Hematopoietic multipotent progenitor cell treated with erythropoietin and hydrocortisone succinate and interleukin-3 and kit ligand, for 8 days (in vitro differentiated cells): ENCODE measurements at places on chromosomes 11 and 22.

- DNase-seq: peak; percentile 30
These were observed 706 bp downstream of the DCPS start for GRCh38 chr11:126304457-126305075.

DNA sequence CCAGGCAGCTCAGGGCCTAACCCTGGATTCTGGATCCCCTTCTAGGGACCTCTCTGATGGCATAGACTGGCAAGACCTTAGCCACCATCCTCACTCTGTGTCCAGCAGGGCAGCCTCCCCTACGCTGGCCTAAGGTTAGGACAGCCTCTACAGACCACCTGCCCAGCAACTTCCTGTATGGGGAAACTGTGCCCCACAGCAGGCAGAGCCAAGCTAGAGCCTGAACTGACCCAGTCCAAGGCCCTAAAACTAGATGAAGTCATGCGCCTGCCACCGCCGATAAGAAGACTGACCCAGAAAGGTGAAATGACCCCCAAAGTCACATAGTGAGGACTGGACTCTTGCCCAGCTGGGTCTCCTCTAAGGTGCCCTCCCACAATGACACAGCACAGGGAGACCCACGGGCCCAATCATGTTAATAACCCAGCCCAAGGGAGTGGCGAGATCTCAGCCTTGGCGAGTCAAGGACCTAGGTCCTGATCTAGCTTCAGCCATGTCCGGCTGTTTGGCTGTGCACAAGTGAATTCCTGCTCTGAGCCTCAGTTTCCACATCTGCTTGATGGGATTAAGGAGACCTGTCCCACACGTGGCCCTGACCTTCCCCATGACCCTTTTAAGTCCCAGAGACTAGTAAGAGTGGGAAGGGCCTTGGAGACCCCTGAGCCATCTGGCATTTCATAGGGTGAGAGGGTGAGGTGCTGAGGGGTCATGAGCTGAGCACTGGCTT, 17.6 kb downstream of the STARD10 start:
- no peak for DNase-seq

DNA sequence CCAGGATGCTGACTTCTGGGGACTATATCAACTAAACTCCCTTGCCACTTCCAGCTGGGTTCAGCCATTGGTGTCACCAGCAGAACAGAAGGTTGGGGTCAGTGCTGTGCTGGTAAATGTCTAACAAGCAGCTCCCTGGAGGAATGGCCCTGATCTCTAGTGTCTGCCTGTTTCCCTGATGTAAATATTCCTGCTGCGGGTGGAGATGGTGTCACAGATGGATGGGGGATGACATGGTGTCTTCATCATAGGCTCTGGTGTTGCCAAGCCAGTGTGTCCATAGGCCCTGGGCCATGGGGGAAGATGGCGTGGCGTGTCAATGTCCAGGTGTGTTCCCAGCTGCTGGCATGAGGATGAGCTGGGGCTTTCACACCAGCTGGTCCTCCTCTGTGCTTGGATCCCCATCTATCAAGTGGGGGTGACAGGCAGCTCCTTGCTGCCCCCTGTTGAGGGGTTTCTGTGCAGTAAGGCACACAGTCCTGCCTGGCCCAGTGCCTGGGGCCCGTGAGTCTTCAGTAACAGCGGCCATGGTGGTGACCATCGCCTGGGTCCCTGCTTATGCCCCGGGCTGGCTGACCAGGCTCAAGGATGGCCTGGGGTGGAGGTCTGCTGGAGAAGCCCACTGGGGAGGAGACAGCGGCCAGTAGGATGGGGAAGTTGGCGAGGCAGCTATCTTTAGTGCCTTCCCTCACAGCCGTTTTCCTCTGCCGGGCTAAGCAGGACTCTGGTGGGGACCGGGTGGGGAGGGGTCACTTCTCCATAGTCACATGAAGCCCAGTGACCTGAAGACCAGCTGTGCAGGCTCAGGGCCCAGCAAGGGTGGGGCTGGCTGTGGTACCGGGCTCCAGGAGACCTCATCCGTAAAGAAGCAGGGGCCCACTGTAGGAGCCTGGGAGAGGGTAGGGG, 12.7 kb downstream of the RPL3 start:
- peak; percentile 60 for DNase-seq

DNA sequence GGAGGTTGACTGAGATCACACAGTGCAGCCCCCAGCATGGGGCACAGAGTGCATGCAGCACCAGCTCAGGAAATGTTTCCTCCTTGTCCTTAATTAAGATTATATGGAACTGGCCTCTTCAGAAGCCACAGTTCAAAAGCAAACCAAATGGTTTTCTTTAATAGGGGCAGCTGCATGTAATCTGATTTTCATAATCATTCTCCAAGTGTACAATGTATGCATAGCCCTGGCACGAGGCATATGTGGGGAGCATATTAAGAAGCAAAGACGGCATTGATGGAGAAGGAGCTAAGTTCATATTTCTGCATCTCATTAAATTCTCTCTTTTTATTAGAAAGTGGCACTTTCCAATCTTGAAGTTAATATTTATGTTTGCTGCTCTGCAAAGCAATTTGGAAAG, 9.9 kb upstream of the PARVB start:
- no peak for DNase-seq

GRCh38 chr22:28222571-28222970, 303.5 kb upstream of the PITPNB start:
- DNase-seq: no peak

DNA sequence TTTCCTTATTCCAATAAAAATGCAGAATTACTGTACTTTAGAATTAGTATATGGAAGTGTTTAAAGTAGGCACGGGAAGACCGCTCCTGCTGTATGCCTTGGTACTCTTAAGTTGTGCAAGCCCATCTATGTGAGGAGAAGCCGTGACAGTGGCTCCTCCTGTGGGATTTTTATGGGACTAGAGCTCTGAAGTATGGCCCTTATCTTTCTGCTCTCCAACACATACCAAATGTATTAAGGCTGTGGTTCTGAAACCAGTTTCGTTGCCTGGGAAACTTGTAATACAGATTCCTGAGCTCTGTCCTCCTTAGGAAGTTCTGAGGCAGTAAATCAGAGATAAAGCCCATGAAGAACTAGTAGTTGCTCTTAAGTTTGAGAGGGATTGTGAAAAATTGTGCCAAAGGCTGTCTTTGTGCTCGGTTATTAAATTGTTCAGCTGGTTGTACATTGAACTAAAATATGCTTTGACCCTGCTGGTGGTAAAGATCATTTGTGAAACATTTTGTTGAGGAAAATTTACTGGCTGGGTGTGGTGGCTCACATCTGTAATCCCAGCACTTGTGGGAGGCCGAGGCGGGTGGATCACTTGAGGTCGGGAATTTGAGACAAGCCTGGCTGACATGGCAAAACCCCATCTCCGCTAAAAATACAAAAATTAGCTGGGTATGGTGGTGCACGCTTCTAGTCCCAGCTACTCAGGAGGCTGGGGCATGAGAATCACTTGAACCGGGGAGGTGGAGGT, 29.3 kb downstream of the RTN3 start:
- DNase-seq: no peak

- no peak for DNase-seq
These were observed 2.9 kb downstream of the PGR start for GRCh38 chr11:101126551-101127196.

- no peak for DNase-seq
These were observed 72.4 kb upstream of the BIRC3 start for GRCh38 chr11:102244681-102245409.

DNA sequence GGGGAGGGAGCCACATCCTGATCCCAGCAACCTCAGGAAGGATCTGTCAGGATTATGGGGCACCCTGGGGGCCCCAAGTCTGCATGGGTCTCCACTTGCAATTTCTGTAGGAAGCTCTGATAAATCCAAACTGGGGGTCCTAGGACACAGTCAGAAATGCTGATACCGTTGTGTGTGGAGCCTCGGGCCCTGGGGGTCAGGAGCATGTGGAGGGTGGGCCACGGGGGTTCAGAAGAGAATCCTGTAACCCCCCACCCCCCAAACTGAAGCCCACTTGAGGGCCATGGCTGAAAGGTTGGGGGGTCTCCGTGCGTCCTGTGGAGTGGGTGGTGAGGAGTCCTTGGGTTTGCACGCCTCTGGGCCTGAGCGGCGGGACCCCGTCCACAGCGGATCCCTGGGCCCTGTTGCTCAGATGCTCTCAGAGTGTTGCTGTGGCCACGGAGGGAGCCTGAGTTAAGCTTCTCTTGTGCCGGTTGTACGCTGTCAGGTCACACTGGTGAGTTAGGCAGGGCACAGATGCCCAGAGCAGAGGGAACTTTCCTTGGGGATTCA, 72.2 kb downstream of the LRP5 start:
- DNase-seq: no peak

DNA sequence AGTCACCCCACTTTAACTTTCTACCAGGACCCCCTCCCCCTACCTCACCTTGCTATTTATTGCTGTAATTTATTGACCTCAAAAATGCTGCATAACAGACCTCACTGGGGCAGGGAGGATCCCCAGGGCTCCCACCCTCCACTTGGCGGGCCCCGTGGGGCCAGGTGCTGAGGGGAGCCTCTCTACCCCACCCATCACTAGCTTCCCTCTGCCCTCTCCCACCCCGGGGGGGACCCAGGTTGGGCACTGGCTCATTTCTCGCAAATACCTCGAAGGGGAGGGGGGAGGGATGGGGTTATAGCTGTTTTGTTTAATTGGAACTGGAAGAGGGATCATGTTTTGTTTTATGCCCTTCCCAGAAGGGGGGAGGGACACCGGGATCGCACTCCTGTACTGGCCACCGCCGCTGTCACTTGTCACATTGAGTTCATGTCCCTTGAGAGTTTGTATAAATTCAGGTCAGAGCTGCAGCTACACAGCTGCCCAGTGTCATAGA, 16.3 kb upstream of the TMEM191C start:
- DNase-seq: no peak

- DNase-seq: no peak
These were observed 106.8 kb downstream of the STK33 start for GRCh38 chr11:8487261-8487660.

GRCh38 chr11:85755701-85756100, 55.2 kb downstream of the SYTL2 start:
- no peak for DNase-seq

DNA sequence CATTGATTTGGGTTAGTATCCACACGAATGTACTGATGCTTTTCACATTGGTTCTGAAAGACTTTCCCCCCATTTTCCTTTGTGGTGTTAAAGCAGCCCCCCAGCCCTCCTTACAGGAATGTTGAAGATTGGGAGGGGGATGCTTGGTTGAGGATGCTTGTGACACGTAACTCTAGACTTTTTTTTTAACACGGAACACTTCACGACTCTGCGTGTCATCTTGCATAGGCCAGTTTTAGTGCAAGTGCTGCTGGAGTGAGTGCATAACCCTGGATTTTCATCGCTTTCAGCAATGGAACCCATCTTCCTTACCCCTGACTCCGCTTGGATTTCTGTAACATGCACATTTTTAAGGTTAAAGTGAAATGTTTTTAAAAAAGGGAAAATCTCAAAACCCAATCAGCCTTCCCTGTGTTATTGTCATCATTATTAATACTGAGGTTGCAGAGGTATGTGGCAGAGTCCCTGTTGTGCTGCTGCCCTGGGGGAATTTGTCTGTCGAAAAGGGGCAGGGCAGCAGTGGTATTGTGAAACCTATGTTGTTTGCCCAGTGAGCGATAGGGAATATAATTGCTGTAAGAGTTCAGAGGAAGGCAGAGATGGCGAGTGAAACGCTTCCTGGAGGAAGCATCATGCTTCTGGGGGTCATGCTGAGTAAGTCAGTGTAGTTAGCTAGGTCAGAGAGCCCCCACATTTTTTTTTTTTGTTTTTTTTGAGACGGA, 12.1 kb downstream of the CECR2 start:
- DNase-seq: no peak

DNA sequence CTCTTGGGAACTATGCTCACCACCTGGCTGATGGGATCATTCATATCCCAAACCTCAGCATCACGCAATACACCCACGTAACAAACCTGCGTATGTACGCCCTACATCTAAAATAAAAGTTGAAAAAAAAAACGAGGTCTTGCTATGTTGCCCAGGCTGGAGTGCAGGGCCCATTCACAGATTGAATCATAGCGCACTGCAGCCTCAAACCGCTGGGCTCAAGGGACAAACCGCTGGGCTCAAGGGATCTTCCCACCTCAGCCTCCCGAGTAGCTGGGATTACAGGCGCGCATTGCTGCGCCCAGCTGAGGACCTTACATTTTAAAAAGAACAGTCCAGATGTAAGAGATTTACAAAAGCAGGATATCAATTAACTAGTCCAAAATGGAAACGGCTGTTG, 41.9 kb upstream of the EMID1 start:
- DNase-seq: no peak

DNA sequence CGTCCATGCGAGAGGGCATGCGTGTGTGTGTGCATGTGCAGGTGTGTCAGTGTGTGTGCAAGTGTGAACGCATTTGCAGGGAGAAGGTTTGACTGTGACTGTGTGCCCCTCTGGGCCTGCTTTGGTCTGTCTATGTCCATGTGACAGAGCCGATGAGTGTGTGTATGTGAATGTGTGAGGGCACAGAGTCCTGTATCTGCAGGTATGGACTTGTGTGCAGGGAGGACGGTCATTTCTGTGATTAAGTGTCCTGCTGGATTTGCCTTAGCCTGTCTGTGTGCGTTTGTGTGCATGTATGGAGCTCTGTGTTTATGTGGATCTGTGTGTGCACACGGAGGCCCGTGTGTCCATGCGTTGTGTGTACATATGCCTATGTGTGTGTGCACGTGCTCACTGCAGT, 5.4 kb downstream of the EMID1 start:
- DNase-seq: no peak

GRCh38 chr22:31102441-31103081, 4.8 kb downstream of the SELENOM start:
- no peak for DNase-seq
